ENCODE measurements at places on chromosomes 4 and X.

DNA sequence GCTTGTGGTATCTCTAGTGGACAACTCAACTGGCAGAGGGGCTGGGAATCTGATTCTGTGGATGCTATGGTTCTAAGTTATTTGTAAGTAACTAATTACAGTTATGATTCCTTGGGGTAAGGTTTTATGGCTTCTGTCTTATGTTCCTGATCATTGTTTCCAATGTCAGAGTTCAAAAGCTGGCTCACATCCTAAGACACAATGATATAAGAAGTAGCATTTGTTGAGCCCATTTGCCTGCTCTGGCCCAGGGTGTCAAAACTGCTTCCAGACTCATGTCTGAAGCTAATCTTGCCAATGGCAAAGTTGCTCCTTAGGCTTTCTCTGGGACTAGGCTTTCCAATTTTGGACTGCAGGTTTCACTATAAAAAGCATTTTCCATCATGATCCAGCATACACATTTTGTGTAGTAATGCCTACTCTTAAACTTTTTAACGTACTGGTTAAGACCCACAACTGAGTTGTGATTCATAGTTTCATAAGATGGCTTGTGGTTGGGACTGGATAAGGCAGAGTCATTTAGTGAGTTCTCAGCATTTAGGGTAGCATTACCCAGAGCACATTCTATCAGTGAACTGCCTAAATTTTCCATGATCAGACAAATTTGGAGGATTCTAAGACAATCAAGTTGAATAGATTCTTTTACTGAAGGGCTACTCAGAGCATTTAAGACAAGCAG lies 50.0 kb downstream of the CCNI start:
- DNase-seq, result no peak

- DNase-seq, result no peak
Observed at GRCh38 chr4:29153642-29154041, 1566.5 kb upstream of the PCDH7 start.

- no peak for DNase-seq
Observed at GRCh38 chr4:74331944-74332343, 23.7 kb downstream of the EPGN start.

- DNase-seq, result no peak
Observed at GRCh38 chr4:804804-805203, 21.1 kb downstream of the CPLX1 start.

GRCh38 chr4:106365613-106366012 lies 3.0 kb downstream of the GIMD1 start:
- DNase-seq, result no peak

DNA sequence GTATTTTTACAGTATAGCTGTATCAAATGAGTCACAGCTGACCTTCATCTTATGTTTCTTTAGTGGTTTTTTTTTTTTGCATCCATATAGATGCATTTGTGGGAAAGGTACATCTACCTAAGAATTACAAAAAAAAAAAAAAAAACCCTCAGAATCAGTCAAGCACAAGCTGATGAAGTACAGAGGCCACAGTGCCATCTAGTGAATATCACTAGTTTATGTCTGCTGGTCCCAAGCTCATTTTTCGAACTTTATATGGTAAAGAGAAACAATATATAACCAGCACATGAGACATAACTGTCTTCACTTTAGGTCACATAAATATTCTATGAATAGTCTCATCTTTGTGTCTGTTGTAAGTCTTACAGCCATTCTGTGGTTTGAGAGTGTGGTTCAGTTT lies 220.1 kb downstream of the DLG3 start:
- no peak for DNase-seq

DNA sequence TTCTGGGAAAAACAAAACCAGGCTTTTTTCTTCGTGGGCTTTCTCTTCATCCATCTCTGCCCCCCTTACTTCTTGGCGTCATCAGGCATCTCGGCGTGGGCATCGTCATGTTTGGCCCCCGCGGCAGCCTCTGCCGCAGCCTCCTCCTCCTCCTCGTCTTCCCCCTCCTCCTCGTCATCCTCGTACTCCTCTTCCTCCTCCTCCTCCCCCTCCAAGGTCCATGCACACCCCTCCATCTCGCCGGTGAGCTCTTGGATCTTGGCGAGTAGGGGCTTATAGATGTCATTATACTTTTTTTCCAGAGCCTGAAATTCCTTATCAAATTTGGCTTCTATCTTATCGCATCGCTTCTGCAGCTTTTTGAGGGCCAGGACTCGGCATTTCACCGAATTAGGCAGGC lies 488 bp downstream of the NAP1L5 start:
- DNase-seq, result no peak

- no peak for DNase-seq
Observed at GRCh38 chrX:41857670-41858069, 65.7 kb downstream of the CASK start.

GRCh38 chrX:80663331-80663730 lies 146.3 kb downstream of the BRWD3 start:
- no peak for DNase-seq

DNA sequence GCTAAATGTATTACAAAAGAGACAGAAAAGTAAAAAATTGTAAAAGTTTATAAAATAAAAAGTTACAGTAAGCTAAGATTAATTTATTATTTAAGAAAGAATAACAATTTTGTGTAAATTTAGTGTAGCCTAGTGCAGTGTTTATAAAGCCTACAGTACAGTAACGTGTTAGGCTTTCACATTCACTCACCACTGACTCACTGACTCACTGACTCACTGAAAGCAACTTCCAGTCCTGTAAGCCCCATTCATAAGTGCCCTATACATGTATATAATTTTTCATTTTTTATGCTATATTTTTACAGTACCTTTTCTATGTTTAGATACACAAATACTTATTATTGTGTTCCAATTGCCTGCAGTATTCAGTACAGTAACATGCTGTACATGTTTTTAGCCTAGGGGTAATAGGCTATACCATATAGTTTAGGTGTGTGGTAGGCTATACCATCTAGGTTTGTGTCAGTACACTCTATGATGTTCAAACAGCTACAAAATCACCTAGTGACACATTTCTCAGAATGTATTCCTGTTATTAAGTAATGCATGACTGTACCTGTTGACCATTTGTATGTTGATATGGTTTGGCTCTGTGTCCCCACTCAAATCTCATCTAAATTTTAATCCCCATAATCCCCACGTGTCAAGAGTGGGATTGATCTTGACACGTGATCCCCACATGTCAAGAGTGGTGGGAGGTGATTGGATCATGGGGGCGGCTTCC lies 57.9 kb downstream of the CFAP299 start:
- no peak for DNase-seq

DNA sequence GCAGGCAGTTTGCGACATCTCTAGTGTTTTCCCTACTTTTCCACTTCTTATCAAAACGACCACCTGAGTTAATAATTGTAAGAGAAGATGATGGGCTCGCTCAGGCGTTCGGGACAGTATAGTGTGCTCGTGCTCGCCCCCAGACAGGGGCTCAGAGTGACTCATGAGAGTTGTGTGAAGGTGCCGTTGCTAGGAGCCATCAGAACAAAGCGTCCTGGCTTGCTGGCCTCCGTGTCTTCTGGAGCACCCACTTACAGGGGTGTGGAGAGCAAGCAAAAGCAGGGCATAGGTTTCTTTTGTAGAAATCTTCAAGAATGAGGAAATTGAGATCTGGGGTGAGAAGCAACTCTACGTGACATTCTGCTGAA lies 73.0 kb upstream of the ADGRG2 start:
- no peak for DNase-seq

- no peak for DNase-seq
Observed at GRCh38 chr4:174204164-174204831, 79.2 kb downstream of the FBXO8 start.

DNA sequence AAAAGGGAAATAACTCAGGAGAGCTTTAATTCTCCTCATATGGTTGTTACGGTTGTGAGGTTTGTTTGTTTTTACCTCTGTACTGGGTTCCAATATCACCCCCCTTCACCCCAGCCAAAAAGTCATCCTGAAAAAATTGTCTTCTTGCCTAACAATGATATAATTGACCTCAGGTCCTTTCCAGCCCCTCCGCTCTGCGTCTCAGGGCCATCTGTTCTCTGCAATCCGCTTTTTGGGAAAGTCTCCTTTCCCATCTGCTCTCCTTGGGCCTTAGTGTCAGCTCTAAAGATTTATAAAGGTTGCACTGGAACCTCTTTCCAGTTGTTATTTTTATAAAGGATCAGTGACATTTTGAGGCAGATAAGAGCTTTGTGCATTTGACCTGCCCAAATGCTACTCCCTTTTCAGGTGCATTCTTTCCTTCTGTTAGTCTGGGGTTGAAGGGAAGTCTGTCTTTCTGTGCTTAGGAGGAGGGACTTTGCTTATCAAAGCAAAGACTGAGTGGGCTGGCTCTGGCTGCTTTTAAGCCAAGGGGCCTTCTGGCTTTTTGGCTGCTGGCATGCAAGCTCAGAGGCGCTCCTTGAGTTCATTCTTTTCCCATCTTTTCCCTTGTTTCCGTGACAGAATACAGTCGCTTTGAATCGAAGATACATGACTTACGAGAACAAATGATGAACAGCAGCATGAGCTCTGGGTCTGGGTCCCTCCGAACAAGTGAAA lies 34.1 kb downstream of the DLG3 start:
- DNase-seq, result no peak

DNA sequence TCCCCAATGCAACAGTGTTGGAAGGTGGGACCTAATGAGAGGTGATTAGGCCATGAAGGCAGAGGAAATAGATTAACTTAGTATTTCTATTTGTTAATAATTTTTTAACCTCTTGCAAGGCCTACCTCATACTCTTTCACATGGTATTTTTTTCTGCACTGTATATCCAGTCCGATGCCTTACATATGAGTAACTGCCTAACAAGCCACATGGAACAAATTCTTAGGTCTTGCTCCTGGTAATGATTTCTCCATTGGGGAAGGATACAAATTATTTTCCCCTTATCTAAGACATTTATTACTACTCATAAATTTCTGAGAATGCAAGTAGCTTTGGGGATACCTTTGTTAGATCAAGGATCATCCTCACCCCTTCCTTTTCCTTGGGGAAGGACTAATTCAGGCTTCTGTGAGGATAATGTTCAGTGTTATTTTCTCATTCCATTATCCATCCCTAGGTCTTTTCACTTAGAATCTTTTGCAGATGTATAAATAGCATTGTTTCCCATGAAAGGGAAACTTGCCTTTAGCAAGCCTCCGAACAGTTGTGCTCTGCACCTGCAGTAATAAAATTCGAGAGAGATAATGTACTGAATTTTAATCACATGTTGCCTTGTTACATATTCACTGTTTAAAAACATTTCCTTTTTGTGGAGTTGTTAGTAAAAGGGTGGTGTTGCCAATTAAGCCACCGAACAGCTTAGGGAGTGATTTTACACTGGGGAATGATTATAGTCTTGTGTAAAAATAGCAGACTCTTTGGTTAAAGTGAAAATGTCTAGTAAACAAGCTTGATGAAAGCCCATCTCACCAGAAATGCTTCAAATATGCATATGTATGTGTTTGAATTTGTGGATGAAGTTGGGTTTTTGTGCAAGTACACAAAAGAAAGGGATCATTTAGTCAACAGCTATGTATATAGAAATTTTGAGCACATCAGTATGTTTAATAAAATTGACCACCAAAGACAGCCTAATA lies 89.9 kb downstream of the CFAP299 start:
- DNase-seq, result no peak

- DNase-seq, result no peak
Observed at GRCh38 chrX:65575022-65575421, 40.4 kb upstream of the LAS1L start.

DNA sequence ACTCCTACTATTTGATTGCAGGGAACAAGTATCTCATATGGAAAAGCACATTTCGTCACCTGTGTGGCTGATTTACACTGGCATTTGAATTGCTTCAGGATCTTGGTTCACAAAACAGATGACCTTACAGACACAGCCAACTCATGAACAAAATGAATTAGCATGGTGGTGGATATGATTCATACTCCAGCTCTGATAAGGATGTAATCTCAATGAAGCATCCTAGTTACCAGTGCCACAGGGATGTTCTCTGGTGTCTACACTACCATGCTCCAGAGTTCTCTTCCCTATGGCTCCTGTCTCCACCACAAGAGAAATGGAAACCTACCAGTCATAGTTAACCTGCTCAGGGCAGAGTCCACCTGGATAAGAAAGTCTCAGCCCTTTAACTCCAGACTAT lies 40.7 kb downstream of the TEC start:
- DNase-seq, result no peak

DNA sequence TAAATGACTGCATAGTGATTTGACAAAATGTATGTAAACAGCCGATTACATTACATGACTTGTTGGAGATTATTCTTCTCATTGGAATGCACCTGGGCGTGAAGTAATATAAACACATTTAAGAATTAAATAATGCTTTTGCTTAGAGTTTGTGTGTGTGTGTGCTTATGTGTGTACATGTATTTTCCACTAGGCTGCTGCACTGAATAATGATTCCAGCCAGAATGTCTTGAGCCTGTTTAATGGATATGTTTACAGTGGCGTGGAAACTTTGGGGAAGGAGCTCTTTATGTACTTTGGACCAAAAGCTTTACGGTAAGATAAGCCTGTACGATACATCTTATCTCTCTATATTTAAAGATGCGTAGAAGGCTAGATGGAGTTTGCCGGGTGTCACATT lies 12.6 kb downstream of the NEIL3 start:
- no peak for DNase-seq

GRCh38 chr4:134028421-134028820 lies 173.2 kb downstream of the PABPC4L start:
- no peak for DNase-seq

DNA sequence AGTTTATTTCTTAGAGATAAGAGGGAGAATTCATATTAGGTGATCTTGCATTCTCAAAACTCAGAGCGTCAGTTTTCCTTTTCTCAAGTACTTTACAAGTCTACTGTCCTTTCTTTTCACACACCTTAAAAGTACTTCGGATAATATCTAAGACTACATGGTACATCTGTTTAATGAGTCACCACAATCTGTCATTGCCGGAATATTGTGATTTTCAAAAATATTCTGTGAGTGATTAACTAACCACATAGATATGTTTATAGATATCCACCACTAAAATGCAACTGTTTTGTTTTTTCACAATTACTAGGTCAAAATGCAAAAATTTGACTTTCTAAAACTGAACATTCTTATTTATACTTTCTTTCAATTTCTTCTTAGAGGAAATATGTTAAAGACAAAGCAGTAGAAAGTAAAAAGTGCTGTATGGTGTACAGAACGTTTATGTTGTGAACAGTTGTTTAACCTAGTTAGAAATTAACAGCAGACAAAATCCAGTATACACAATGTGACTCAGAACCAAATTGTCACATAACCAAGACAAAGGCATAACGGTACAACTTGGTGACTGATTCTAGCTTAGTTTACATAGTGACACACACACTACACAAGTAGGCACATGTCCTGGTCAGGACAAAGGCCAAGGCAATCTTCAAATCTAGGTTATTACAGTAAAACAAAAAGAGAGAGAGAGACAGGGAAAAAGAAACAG lies 482.9 kb downstream of the NAF1 start:
- no peak for DNase-seq

GRCh38 chr4:139783741-139784484 lies 118.3 kb downstream of the MGST2 start:
- no peak for DNase-seq

GRCh38 chr4:88866862-88867550 lies 169.4 kb upstream of the NAP1L5 start:
- no peak for DNase-seq

- no peak for DNase-seq
Observed at GRCh38 chr4:153788051-153788412, 851 bp downstream of the SFRP2 start.
